NCI-H345 (cell line): ENCODE measurements at places on chromosomes 4 and X.
A peak's percentile ranks its signal among the peaks of the same experiment; 100 is the strongest.

- DNase-seq = no peak
Measured at GRCh38 chr4:146389561-146389960, 132.2 kb downstream of the SLC10A7 start.

DNA sequence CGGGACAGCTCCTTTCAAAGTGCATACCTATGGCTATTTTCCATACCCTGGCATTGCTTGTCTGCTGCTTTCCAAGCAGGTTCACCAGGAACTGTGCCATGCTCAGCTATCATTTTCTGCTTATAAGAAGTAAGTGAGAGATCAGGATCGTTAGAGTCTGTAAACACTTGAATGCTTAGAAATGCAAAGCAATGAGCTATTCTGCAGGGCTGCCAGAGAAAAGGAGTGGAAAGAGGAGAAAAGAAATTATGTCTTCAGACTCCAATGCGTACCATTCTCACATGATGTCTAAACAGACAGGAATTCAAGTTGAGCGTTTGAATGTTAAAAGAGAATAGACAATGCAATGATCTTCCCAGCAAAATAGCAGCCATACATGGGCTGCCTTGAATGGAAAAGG, 245.5 kb upstream of the SLC7A11 start:
- DNase-seq = no peak

DNA sequence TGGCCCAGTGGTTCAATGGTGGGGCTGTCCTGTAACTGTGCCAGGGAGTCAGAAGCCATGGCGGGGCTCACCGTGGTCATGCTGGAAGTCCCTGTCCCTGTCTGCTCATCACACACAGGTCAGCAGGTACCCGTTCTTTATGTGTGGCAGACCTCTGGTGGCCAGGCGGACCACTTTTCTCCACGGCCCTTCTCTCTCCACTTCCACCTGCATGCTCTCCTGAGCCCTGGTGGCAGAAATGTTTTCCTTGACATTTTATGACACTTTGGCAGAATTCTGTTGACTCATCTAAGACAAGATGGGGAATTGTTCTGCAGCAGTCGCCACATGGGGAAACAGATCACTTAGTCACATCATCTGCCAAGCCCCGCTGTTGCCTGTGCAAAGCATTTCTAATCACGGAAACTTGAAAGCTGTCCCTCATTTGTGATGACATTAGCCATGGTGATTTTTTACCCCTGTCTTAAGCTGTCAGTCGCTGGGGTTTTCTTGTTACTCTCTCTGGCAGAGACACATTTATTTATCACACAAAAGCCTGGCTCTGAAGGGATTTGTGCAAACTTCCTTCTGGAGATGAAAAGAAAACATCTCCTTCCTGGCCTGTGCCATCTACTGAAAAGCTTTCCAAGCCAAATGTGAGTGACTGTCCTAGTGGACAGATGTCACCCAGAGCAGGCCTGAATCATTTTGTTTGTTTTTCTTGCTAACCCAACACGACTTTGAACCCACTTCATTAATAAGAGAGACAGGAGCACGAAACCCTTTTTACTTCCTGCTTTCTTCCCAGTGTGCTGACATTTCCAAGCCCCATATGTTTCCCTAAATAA, 38.8 kb upstream of the STIM2 start:
- no peak for DNase-seq

- no peak for DNase-seq
Measured at GRCh38 chr4:146222313-146222712, 8.0 kb downstream of the REELD1 start.

GRCh38 chr4:48635980-48636379, 144.1 kb downstream of the FRYL start:
- DNase-seq = no peak

DNA sequence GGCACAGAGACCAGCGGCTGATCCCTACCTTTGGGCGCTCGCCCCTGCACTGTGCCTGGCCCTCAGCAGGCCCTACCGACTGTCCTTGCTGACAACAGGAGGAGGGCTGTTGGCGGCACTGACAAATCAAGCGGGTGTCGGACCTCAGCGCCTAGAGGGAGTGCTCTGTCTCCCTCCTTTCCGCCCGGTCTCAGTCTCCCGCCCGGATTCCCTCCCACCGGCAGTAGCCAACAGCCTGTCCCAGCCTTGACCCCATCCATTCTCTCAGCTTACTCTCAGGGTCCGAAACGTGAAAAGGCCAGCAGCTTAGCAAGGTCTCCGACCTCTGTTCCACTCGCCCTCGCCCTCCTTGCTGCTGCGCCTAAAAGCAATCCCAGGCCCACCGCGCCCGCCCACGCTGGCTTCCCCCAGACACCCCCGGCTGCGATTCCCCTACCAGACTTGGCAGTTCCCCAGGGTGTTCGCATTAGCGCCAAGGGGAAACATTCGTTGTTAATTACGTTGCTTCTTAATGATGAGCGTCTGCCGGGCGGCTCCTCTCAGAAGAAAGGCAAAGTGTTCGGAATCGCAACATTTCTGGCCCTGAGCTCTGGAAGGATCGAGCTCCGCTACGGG, 96.2 kb downstream of the SOWAHB start:
- no peak for DNase-seq

GRCh38 chrX:148035380-148035779, 54.2 kb downstream of the FMR1NB start:
- no peak for DNase-seq

DNA sequence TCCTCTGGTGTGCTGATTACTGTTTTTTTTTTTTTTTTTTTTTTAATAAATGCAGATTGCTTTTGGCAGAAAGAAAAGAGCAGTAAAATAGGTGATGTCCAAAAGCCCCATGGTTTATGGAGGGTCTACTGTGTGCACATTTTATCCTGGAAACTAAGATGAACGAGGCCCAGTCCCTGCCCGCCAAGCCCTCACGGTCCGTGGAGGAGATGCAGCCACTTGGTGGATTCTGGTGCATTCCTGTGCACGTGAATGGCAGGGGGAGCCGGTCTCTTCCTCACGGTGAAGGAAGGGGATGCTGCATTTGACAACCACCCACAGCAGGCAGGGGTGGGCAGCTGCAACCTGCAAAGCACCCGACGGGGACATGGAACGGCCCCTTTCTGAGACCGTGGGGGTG, 100.2 kb upstream of the AFAP1 start:
- no peak for DNase-seq

- DNase-seq = no peak
Measured at GRCh38 chr4:80446664-80447063, 111.1 kb downstream of the CFAP299 start.

GRCh38 chrX:79036157-79036880, 91.1 kb downstream of the P2RY10 start:
- no peak for DNase-seq

DNA sequence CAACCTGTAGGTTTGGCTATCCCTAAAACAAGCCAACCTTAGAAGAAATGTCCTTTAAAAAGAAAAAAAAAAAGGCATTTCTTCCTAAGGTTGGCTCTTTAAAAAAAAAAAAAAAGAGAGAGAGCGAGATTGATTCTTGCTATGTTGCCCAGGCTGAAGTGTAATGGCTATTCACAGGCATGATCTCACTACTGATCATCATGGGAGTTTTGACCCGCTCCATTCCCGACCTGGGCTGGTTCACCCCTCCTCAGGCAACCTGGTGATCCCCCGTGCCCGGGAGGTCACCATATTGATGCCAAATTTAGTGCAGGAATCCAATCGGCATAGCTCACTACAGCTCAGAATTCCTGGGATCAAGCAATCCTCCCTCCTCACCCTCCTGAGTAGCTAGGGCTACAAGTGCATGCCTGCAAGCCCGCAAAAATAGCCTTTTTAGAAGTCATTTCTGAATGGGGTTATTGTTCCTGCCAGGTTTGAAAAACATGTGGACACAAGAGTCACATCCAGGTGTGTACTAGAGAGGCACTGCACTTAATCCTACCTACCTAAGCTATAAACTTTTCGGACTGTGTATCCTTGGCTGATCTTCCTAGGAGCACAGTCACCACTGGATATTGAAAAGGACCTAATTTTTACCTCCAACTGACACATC, 61.4 kb upstream of the ZCCHC13 start:
- DNase-seq = no peak

DNA sequence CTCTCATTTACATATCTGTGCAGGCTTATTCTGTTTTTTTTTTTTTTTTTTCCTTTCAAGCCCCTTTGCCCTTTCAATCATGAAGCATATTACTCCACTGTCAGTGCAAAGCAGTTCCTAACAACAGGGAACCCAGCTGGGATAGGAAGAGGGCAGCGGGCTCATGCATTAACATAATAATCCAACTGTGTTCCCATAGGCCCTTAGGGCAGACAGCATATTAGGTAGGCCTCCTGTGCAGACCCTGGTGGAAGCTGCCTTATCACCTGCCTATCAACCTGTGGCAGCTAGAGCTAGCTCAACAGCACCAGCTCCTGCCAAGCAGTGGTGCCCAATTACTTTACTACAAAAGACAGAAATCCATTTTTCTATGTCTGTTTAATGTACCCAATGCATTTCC, 49.3 kb downstream of the SLC10A7 start:
- peak; percentile 43 for DNase-seq

- peak; percentile 88 for DNase-seq
Measured at GRCh38 chrX:130170752-130171445, 863 bp upstream of the RAB33A start.

- no peak for DNase-seq
Measured at GRCh38 chr4:4350909-4351308, 36.0 kb upstream of the NSG1 start.

- no peak for DNase-seq
Measured at GRCh38 chr4:147060151-147060931, 114.7 kb upstream of the TTC29 start.

DNA sequence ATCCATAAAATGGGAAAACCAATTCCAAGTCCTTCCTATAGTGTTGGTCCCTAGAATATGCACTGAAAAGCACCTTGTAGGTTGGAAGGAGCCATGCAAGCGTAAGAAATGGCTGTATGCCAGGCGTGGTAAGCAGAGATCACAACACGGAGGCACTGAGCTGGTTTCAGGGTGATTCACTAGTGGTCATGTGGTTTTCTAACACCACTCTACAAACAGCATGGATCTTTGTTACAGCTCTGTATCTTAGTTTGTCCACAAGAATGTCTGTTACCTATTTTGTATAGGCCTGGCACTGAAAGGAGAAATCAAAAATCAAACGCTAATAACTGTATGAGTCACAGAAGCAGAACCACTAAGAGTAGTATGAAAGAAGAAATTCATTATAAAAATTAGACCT, 71.9 kb downstream of the MAGEB17 start:
- no peak for DNase-seq

GRCh38 chrX:119762718-119763117, 4.3 kb downstream of the SOWAHD start:
- DNase-seq = no peak

- no peak for DNase-seq
Measured at GRCh38 chr4:147006229-147006628, 60.6 kb upstream of the TTC29 start.

- DNase-seq = no peak
Measured at GRCh38 chrX:10223276-10223675, 66.5 kb downstream of the CLCN4 start.
